ENCODE measurements at places on chromosomes 7 and 10.

- DNase-seq = no peak
Measured at GRCh38 chr10:88500656-88501055, 82.5 kb downstream of the RNLS start.

- no peak for DNase-seq
Measured at GRCh38 chr7:101969997-101970585, 152.7 kb downstream of the CUX1 start.

- DNase-seq = no peak
Measured at GRCh38 chr10:132729810-132730572, 56.0 kb downstream of the NKX6-2 start.

- DNase-seq = no peak
Measured at GRCh38 chr10:81179324-81179723, 641.6 kb downstream of the SH2D4B start.

DNA sequence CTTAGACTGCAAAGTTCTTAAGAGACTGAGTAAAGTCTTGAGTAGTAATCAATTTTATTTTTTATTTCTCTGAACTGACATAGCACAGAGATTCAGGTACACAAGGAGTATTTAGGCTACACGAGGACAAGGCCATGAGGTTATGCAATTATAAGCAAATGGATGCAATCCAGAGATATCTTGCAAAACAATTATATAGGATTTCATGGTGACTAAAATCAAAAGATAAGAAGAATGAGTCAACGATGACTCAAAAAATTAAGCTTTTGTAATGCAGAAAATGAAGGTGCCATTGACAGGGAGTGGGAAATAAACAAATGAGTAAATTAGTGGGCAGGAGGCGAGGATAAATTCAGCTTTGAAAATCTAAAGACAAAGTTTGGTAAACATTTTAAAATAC lies 66.7 kb upstream of the MYO3A start:
- DNase-seq = no peak

DNA sequence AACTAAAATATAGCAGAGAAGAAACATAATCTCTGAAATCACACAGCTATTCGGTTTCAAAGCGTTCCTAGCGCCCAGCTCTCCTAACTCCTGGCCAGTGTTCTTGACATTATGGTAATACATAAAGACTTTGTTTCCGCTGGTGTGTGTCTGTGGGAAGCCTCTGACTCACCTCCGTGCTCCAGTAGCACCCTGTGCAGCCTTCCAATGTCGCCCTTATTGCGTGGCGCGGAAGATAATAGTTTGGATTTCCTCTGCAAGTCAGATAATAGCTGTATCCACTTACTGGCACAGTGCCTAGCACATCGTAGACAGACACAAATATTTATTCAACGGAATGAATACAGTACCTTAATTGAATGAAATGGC lies 570 bp downstream of the BMS1 start:
- DNase-seq = no peak
